Activated naive CD4-positive, alpha-beta T cell (primary cell): ENCODE measurements at places on chromosomes 16 and 17.
A peak's percentile ranks its signal among the peaks of the same experiment; 100 is the strongest.

DNA sequence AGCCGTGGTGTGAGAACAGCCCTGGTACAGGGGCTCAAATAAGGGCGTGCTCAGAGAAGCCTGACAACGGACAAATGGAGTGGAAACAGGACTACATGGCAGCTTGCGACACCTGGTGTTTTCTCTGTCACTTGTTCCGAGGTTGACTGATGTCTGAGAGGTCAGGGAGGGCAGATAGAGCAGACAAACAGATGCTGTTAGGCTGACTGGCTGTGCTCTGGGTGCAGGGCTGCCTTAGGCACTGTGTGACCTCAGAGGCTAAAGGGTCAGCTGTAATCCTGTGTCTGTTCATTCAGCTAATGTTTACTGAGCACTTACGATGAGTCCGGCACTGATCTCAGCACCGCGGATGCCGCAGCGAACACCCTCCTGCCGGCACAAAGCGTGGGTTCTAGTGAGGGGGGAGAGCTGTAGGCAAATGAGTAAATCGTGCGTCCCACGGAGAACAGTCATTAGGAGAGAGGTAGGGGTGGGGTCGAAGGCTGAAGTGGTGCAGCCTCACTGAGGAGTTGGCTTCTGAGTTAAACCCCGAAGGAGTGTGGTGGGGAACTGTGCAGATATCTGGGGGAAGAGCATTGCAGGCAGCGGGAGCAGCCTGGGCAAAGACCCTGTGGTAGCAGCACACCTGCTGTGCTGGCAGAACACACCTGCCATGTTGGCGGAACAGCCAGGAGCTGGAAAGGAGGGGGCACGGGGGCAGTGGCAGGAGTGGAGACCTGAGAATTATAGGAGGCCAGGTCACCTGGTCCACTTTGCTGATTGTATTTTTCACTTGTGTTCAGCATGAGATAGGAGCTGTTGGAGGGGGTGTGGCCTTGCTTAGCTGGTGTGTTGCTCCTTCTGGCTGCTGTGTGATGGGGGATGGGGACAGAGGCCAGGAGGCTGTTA, 35.0 kb downstream of the GPT2 start:
- DNase-seq: no peak

DNA sequence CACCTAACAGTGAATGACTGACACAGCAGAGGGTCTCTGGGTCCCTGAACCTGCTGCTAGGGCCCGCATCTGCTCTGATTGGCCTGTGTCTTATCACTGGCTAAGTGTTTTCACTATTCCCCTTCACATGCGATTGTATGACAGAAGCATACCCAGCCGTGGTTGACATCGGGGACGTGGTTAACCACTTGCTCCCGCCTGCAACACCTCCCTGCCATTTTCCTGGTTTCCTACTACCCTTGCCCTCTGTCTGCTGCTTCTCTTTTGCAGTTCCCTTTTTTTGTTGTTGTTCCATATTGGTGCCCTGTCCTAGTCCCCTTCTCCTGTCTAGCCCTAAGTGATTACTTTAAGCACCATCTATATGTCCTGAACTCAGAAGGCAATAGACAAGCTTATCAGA, 177.0 kb downstream of the RGS9 start:
- no peak for DNase-seq

DNA sequence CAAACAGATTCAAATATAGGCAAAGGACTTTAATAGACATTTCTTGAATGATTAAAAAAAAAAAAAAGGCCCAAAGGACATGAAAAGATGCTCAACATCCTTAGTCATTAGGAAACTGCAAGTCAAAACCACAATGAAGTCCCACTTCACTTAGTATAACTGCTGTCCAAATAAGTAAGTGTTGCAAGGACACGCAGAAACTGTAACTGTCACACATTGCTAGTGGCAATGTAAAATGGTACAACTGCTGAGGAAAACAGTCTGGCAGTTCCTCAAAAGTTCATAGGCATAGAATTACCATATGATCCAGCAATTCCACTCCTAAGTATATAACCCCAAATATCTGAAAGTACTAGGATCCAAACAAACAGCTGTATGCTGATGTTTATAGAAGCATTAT, 112.7 kb downstream of the BRIP1 start:
- no peak for DNase-seq

GRCh38 chr16:49970797-49971431, 54.1 kb upstream of the CNEP1R1 start:
- DNase-seq: no peak

- DNase-seq: no peak
Measured at GRCh38 chr17:37849617-37849972, 74.6 kb upstream of the TBC1D3K start.

DNA sequence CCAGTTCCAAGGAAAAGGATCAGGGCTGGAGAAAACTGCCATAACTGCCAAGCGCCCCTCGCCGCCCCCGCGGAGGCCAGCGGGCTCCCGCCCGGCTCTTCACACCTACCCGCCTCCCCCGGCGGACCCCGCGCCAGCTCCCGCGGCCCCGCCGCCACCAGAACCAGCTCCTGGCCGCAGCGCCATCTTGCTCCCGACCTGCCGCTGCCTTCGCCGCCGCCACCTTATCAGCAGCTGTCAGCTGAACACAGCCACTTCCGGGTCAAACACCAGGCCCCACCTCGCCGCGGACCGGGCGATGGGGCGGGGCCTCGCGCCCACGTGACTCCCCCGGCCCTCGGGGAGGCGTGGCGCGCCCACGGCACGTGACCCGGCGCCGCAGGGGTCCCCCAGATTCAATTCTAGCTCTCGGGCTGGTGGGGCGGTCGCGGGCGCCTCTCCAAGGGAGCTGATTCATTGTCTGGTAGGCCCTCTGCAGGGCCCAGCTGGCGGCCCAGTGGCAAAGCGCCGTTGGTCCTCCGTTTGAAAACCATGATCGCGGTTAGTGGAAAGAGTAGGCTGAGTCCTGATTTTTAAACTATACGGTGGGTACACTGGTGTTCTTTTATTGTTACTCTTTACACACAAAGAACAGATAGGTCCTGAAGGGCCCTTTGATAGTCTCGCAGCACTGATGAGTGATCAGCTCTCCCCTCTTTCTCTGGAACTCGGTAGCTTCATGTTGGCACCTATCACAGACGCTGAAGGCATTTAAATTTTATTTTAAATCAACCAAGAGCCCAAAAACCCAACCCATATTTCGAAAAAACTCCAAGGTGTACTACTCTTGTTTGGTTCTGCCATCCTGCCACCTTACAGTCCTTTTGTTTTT, at the start of gene SYNRG:
SYNRG (minus strand) TSS at position 249 of the 871 bp plus-strand sequence; CDS start at position 186, 63 bp downstream.
- peak; percentile 91 for DNase-seq

- DNase-seq: no peak
Measured at GRCh38 chr16:49552313-49552928, 178.8 kb downstream of the C16orf78 start.

- no peak for DNase-seq
Measured at GRCh38 chr16:1244881-1245280, 4.4 kb downstream of the TPSAB1 start.

- no peak for DNase-seq
Measured at GRCh38 chr16:17557480-17557879, 86.7 kb upstream of the XYLT1 start.

GRCh38 chr16:58503863-58504688, 4.1 kb downstream of the NDRG4 start:
- DNase-seq: no peak

DNA sequence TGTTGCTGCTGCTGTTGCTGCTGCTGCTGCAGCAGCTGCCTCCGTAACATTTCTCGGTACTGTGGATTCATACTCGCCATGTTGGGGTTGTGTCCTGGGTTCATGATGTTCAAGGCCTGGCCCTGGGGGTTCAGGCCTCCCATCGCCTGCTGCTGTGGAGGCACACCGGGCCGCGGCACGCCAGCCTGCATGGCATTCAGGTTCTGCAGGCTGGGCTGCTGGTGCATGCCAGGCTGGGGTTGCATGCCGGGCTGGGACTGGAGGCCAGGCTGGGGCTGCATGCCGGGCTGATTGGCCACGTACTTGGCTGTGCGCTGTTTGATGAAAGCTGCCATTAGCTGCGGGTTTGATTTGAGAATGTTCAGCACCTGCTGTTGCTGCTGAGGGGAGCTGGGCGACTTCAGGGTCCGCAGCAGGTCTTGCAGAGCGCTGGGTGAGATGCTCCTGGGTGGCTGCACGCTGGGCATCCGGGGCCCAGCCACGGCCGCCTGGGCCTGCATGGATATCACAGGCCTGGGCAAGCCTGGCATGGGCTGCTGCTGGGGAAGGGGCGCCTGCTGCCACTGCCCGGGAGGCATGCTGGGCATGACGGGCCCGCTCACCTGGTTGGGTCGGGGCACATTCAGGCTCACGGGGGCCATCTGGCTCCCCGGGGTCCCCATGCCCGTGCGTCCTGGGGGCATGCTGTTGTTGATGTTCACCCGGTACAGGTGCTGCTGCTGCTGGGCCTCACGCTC, 11.3 kb upstream of the TRAP1 start:
- no peak for DNase-seq

GRCh38 chr16:29961127-29961478, 776 bp upstream of the TMEM219 start:
- no peak for DNase-seq

DNA sequence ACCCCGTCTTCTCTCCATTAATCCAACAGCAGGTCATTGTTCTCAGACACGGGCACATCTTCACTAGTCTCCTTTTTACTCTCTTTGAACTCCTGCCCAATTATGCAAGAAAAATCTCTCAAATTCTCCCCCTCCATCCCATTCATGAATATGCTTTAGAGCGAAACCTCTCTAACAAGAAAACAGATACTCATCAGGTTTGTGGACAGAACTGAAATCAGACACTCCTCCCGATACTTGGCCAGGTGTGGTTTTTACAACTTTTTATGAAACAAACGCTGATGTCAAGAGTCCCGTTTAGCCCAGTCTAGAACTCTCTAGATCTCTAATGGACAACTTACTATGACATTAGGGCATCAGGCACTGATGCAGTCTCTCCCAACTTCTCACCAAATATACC, 40.9 kb downstream of the PIK3R5 start:
- no peak for DNase-seq

DNA sequence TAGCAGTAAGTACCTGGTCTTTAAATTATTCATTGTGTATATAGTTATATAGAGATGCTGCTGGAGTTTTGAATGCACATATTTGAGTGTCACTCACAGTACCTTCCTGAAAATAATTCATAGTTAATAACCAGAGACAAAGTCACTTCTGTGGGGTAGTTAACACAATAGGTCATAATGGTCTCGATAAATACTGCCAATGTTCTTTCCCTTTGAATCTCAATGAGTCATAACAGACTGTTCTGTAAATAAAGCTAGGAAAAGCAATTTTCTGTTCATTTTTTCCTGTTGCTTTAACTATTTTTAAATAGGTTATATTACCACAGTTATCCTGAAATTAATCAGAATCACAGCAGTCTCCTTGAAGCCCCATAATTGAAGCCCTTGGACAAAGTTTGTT, 87.2 kb downstream of the MAP2K4 start:
- DNase-seq: no peak

DNA sequence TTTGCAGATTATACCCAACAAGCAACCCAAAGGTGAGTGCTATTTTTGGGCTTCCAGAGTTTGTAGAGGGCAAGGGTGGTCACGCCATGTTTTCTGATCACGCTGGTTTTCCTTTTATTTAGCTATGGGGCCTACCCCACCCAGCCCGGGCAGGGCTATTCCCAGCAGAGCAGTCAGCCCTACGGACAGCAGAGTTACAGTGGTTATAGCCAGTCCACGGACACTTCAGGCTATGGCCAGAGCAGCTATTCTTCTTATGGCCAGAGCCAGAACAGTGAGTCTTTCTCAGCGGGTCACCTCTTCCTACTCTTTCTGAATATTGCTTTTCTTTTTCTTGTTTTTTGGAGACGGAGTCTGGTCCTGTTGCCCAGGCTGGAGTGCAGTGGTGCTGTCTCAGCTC, 2.5 kb downstream of the FUS start:
- no peak for DNase-seq

DNA sequence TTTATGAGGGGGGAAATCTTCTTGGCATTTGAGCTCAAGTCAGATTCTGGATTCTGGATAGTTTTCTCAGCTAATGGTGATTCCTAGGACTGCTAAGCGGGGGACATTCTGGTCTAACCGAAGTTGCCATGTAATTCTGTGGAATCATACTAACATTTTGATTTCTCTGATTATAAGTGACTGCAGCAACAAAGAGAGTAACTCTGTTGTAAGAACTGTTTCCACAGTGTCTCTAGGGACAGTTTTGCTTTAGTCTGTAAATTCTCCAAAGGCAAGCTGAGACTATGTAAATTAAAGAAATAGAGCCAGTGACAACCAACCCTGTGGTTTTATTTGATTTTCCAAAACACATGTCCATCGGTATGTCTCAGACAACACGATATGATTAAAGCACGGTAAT, 286.2 kb downstream of the IRX3 start:
- no peak for DNase-seq

DNA sequence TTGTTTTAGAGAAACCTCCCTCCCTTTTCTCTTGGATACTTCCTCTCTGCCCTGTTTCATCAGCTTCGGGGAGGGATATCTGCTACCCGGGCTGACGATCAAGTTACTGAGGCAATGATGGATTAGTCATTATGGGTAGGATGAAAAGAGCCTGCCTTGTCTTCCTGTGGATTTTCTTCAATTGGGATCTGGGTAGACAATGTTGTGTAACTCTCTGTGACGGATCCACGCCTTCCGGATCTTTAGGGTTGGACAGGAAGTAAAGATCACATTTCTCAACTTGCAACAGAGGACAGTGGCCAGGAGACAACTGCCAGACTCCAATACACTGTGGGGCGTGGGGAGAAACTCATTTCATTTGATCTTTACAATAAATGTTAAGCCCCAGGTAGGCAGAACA, 11.3 kb upstream of the CHST6 start:
- no peak for DNase-seq

DNA sequence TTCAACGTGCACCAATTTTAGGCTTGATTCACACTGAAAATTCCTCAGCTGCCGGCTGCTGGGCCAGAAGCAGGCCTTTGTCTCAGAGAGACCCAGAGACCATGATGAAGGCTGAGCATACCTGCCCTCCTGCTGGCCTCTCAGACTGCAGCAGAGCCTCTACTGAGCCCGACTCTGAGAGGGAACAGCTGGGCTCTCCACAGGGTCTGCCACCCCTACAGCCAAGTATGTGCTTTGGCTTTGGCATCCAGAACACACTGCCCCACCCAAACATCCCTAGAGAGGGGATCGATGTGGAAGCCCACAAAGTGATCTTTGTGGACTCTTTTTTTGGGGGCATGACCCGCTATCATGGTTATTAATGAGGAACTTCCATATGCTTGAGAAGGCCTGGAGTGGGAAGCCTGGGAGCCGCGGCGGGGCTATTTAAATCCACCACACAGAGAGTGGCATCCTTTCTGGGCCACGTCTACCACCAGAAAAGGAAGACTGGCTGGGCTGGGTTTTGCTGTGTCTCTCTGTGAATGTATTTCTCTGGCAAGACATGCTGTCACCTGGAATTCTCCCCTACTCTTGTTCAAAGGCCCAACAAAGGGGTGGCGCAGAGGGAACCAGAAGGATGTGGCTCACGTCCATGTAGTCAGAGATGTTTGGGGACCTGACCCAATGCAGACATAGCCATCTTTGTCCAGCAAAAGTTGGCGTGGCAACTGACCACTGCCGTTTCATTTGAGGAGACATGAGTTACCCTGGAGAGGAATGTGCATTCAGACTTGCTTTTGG, 69.3 kb downstream of the GNAO1 start:
- DNase-seq: no peak

- no peak for DNase-seq
Measured at GRCh38 chr17:78544881-78545755, 32.1 kb downstream of the DNAH17 start.

GRCh38 chr17:50594128-50594823, 33.8 kb downstream of the CACNA1G start:
- DNase-seq: no peak
